NCI-H226 (cell line): ENCODE measurements at places on chromosomes 16 and 17.

GRCh38 chr16:55379371-55379770 is 55.4 kb downstream of the IRX6 start:
- DNase-seq: no peak

GRCh38 chr16:1142911-1143310 is 10.0 kb upstream of the CACNA1H start:
- DNase-seq: no peak

GRCh38 chr17:47203984-47204721 is 5.0 kb upstream of the MYL4 start:
- DNase-seq: no peak

DNA sequence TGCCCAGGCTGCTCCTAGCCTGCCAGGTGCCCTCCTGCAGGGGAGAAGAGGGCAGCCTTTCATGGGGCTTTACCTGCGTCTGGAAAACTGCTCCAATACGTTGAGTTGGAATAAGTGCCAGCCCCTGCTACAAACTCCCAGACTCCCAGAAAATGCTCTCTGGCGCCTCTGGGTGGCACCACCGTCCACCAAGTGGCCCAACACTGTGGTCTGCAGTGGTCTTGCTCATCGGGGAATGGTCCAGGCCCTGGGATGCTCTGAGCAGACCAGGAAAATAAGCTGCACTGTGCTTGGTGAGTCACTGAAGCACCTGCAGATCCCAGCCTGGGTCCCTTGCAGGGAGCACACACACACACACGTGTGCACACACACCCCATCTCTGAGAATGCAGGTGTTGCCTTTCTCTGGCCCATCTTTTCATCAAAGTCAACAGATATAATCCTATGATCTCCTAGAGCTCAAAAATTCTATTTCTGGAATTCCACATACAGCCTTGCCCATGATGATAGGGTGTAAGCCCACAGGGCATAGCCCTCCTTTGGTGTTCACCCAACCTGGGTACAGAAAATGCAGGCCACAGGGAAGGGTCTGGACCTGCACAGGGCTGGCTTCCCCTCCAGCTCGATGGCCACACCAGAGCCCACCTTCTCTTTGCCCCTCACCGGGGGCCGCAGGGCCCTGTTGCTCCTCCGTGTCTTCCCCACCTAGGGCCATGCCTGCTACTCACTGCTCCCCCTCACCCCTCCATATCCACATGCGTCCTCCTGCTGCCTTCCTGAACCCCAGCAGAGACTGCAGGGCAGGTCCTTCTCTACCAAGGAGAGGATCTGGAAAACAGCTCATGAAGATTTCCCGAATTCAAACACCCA is 20.5 kb downstream of the CDIP1 start:
- DNase-seq: no peak

GRCh38 chr16:55136356-55137150 is 187.4 kb upstream of the IRX6 start:
- no peak for DNase-seq

- no peak for DNase-seq
Observed at GRCh38 chr16:68414581-68414980, 33.7 kb downstream of the SMPD3 start.

- no peak for DNase-seq
Observed at GRCh38 chr17:10743316-10744009, 13.6 kb upstream of the TMEM220 start.

DNA sequence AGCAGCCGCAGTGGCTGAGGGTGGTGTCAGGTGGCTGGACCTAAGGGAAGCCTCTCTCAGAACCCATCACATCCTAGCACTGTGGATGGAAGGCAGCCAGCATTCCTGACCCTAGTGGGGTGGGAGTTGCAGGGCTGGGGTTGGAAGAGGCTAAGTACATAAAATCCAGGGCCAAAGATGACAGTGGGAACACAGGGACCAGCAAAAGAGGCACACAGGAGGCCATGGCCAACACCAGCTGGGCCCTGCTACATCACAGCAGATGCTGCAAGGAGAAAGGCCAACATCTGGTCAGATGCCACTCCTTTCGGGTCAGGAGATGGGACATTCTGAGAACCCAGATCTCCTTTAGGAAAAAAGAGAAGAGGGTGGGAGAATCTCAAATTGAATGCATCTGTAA is 415.4 kb downstream of the SLC39A11 start:
- no peak for DNase-seq

DNA sequence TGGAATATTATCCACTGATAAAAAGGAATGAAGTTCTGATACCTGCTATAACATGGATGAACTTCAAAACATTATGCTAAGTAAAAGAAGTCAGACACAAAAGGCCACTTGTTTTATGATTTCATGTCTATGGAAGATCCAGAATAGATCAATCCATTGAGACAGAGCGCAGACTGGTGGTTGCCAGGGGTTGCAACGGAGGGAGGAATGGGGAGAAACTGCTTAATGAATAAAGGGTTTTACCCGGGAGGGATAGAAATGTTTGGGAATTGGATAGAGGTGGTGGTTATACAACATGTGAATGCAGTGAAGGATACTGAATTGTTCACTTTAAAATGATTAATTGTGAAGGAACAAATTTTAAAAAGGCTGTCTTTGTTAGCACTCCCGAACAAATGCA is 30.2 kb downstream of the WDR59 start:
- DNase-seq: no peak

- DNase-seq: peak; percentile 49
Observed at GRCh38 chr17:3773511-3773910, 27.5 kb downstream of the ITGAE start.

DNA sequence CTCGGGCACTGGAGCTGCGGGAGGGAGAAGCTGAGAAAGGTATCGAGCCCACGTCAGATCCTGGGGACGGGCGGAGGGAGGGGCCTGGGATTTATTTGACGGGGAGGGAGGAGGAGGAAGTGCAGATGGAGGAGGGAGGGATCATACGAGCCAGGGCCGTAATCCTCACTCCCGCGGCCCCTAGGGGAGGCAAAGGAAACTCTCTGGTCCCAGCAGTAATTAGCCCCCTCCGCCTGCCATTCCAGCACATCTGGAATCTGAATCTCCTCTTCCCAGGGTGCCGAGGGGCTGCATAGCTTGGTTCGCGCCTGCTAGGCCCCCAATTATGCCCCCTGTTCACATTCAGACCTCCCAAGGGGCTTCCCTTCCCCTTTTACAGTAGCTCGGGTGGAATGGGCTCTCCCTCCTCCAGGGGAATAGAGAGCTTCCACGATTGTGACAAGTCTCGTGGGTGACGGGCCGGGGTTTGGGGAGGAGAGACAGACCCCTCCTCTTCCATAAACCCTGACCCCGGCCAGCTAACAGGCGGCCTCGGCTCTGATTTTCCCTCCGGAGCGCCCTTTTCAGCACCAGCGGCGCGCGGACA is at the start of gene SEZ6L2:
TSS of gene SEZ6L2 (minus strand) at position 35 of the 586 bp plus-strand sequence. CDS start 531 bp downstream, outside the sequence.
- peak; percentile 94 for DNase-seq

- DNase-seq: peak; percentile 4
Observed at GRCh38 chr16:61797961-61798507, 238.2 kb downstream of the CDH8 start.

DNA sequence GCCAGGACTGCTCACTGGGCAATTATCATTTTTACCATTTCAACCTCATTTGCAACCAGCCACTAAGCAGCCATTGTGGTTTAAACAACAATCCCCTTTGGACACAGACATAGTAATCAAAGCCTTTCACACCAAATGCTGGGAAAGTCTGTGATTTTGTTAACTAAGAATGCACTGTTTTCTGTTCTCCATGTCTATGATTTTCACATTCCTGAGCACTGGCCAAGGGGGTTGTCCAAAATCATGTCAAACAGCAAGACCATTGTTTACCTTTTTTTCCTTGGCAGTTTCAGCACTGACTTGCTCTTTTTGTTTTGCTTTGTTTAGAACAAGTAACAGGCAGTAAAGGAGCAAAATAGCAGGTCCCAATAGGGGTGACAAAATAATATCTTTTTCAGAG is 106.3 kb upstream of the SIAH1 start:
- no peak for DNase-seq

- DNase-seq: no peak
Observed at GRCh38 chr16:14335297-14335696, 264.2 kb downstream of the MRTFB start.

DNA sequence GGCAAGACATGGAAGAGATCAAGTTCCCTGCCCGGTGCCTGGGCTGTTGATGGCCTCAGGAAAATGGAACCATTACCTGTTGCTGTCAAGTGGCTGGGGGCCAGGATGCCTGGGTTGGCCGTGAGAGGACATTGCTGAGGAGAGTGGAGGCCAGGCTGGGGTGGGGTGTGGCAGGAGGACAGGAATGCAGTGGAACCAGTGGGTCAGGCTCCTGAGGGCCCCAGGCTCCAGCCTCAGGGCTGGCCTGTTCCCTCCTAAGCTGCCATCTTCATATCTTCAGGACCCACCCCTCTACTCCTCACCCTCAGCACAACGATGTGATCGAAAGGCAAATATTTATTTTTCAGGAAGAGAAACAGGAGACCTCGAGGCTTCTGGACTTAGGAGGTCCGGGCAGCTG is 8.5 kb upstream of the YPEL3 start:
- no peak for DNase-seq

- DNase-seq: no peak
Observed at GRCh38 chr17:63946440-63947363, 14.6 kb upstream of the CD79B start.

DNA sequence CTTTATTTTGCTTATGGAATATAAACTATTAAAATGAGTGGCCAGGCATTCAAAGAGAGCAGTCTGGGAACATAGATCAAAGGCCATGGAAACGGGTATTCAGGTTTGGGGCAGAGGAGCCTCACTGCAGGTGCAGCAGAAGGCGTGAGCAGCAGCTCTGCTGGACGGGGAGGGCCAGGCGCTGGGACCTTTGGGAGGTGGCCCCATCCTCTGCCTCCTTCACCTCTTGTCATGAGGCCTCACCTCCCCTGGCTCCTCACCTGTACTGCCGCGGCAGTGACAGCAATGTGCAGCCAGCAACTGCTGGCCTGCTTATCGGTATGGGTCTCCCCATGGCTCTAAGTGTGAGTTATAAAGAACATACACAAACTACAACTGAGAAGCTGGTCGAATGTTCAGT is 109.4 kb downstream of the CDK5R1 start:
- no peak for DNase-seq

- DNase-seq: no peak
Observed at GRCh38 chr16:79283578-79283977, 317.0 kb downstream of the MAF start.

- DNase-seq: no peak
Observed at GRCh38 chr16:69863401-69864281, 87.5 kb upstream of the CLEC18A start.

GRCh38 chr16:28915181-28915580 is 9.9 kb downstream of the RABEP2 start:
- peak; percentile 22 for DNase-seq

- peak; percentile 32 for DNase-seq
Observed at GRCh38 chr17:48499248-48499647, 31.6 kb downstream of the HOXB1 start.

DNA sequence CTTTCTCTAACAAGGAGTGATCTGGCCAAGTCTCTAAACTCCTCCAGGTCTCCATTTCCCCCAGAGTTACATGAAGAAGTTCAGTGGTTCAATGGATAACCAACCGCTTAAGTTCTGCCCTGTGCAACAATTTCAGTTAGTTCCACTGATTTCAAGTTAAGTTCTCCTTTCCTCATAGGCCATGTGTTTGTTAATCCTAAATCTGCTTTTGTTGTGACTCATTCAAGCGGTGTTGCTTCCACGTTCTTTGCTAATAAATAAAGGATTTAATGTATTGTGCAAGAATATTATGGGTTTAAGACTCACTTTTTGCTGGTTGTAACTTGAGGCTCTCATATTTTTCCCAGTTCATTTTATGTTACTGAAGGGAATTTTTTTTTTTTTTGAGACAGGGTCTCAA is 36.3 kb downstream of the GNA13 start:
- no peak for DNase-seq

GRCh38 chr16:80894091-80894490 is 89.7 kb upstream of the CDYL2 start:
- DNase-seq: no peak

DNA sequence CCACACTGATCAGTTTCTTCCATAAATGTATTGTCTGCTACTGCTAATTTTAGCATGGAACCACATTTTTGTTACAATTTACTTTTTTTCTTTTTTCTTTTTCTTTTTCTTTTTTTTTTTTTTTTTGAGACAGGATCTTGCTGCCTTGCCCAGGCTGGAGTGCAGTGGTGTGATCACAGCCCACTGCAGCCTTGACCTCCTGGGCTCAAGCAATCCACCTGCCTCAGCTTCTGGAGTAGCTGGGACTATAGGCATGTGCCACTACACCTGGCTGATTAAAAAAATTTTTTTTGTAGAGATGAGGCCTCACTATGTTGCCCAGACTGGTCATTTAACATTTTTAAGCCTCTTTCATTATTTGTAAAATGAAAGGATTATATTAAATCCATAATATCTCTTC is 19.1 kb downstream of the ZPBP2 start:
- no peak for DNase-seq

DNA sequence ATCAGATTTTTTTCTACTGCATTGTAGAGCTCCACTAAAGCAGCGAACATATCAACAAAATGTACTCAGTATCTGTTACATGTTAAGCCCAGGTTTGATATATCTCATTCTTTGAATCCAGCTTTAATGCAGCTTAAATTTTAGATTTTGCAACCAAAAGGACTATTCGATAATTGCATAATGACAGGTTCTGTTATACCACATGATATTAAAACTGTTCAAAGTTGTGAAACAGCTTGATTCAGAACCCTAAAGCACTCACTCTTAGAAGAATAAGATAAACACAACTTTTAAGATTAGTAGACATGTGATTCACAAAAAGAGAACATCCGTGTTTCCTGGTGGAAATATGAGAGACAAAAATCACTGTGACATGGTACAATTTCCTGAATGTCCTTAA is 427.9 kb downstream of the CDH11 start:
- DNase-seq: no peak

GRCh38 chr16:85347213-85347591 is 234.9 kb upstream of the CIBAR2 start:
- DNase-seq: no peak

DNA sequence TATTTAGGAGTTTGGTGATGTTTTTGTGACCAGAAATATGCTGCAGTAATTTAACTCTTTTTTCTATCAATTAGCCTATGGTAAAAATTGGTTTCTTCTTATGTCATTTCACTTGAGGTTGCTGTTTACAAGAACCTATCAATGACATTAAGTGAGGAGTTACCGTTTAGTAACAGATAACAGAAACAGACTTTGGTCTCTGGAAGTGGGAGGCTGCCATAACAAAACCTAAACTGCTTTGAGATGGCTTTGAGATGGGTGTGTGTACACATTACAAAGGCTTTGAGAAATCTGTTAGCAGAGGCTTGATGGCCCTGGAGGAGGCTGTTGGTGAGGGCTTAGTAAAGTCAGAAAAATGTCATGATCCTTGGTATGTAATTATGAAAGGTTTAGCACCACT is 90.0 kb downstream of the TMEM114 start:
- DNase-seq: no peak

GRCh38 chr17:72409405-72410002 is 288.7 kb downstream of the SOX9 start:
- DNase-seq: no peak
